ENCODE measurements at places on chromosomes 13 and 19.

DNA sequence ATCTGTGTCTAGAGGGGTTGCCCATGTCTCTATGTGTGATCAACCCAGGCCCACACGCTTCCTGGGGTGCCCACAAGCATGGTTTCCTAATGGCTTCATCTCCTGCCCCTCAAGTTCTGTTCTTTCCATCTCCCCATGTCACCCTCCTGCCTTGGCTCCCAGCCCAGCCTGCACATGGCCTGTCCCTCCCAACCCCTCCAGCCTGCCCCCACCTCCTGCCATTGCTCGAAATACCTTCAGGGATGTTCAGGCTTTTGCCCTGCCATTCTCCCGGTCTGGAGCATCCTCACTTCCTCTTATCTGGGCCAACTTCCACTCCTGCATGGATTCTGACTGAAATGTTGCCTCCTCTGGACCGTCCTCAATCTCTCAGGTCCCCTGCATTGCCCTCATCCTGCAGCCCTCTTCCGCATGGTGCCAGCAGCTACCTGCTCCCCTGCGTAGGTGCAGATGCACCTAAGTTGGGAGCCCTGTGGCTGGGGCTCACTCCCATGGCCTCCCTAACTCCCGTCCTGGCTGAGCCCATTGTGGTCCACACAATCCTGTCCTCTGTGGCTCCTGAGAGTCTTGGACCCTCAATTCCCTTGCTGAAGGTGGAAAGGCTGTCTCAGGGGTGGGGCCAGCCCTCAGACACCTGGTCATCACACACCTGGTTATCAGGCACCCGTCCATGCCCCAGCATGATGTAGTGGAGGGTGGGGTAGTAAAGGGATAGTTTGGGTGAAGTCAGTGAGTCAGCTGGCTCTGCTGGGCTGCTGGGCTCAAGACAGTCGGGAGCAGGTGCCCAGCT is 152.1 kb downstream of the URI1 start:
- DNase-seq = no peak

DNA sequence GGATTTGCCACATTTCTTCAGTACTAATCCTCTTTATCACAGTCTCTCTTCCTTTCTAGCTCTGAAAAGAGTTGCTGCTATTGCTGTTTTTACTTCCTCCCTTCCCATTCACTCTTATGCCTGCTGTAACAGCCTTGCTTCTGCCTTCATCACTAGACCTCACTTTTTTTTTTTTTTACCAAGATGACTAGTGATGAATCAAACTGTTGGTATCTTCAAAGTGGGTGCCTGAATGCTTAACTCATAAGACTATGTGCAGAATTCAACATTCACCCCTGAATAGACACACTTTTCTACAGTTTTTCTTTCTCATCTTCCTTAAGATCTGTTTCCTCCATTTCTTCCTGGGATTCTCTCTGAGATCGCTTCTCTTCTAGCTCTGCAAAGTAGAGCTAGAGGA is 217.2 kb upstream of the HTR2A start:
- DNase-seq = no peak

- DNase-seq = peak; percentile 8
These were observed 6.8 kb upstream of the ECH1 start for GRCh38 chr19:38838208-38838985.

- DNase-seq = peak; percentile 40
These were observed 44.8 kb downstream of the ANKRD10 start for GRCh38 chr13:110869805-110870706.

DNA sequence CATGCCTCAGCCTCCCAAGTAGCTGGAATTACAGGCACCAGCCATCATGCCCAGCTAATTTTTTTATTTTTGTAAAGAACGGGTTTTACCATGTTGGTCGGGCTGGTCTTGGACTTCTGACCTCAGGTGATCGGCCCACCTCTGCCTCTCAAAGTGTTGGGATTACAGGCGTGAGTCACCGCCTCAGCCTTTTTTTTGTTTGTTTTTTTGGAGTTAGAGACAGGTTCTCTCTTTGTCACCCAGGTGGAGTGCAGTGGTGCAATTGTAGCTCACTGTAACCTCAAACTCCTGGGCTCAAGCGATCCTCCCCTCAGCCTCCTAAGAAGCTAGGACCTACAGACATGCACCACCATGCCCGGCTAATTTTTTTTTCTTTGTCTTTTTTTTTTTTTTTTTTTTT is 15.6 kb upstream of the NOTCH3 start:
- no peak for DNase-seq

DNA sequence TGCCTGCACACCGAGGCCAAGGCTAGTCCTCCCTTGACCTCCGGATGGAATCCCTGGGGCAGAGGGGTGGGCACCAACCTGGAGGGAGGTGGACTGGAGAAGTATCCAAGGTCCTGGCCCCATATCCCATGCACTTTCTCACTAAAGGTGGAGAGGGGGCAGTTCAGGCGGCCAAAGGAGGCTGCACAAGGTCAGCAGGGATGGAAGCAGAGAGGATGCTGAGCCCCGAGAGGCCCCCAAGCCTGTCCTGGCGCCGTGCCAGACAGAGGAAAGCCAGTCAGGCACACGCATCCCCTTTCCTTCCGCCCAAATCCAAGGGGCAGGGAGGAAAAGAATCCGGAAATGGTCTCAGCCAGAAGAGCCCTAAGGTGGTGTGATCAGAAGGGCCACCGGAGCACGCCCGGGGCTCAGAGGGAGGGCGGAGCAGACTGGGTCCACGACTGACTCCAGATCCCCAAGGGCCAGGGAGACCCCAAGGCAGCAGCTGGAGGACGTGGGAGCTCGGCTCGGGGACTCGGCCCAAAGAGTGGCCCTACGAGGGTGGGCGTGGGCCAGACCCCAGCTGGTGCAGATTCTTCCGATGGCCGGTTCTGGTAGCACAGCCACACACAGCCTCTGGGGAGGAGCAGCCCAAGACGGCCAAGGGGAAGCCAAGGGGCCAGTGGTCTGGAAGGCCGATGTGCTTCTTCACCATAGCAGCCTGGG is 60.0 kb downstream of the MLLT1 start:
- DNase-seq = no peak

DNA sequence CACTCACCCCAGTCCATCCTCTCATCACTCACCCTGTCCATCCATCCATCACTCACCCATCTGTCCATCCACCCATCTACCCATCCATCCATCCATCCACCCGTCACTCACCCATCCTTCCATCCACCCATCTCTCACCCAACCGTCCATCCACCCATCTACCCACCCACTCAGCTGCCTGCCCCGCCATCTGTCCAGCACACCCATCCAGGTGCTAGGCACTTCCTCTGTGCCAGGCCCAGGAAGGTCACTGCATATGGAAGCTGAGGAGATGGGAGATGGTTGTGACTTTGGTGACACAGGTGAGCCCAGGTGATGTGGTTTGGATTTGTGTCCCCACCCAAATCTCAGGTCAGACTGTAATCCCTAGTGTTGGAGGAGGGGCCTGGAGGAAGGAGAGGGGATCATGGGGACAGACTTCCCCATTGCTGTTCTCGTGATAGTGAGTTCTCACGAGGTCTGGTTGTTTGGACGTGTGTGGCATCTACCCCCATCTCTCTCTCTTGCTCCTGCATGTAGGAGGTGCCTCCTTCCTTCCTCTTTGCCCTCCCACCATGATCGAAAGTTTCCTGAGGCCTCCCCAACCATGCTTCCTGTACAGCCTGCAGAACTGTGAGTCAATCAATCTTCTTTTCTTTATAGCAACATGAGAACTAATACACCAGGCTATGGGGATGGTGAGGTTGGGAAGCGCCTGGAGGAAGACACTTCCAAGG is 15.9 kb upstream of the C13orf46 start:
- no peak for DNase-seq

DNA sequence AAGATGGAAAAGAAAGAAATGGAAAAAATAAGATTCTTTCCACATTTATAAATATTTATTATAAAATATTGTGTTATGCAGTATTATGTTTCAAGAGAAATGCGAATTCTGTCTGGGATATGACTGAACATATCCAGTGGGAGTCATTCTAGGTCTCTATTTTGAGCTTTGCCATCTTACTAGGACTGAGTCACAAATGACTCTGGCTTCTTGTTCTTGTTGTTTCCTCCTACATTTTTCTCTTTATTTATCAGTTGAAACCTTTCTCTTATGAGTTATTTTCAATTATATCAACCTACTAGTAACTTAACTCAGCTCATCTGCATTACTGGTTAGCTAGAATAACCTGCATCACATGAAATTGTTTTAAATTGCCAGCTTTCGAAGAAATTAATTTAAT is 1247.3 kb downstream of the SLITRK1 start:
- no peak for DNase-seq

DNA sequence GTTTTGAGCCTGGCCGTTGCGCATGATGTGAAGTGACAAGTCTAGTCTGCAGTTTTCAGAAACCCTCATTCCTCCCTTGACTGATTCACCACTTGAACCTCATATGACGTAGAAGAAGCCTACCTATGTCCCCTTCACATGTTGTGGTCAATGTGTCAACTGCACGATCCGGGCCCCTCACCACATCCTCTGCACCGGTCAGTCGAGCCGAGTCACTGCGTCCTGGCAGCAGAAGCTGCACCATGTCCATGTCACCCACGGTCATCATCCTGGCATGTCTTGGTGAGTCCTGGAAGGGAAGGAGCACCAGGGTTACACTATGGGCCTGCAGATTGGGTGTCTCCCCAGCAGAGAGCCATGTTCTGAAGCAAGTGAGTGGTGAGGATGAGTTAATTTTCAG is at the start of gene KIR2DL4:
TSS of gene KIR2DL4 (plus strand) at position 201 of the 400 bp plus-strand sequence. CDS start at position 243, 42 bp downstream.
- DNase-seq = no peak

GRCh38 chr13:27004866-27005265 is 166.7 kb downstream of the USP12 start:
- DNase-seq = no peak

- DNase-seq = peak; percentile 36
These were observed 124.2 kb downstream of the LMO7 start for GRCh38 chr13:75760131-75761021.

- no peak for DNase-seq
These were observed at the start of gene POU4F1 for GRCh38 chr13:78603240-78603957. Gene POU4F1 (minus strand): TSS chr13:78603552. CDS start chr13:78603326, 226 bp downstream.

DNA sequence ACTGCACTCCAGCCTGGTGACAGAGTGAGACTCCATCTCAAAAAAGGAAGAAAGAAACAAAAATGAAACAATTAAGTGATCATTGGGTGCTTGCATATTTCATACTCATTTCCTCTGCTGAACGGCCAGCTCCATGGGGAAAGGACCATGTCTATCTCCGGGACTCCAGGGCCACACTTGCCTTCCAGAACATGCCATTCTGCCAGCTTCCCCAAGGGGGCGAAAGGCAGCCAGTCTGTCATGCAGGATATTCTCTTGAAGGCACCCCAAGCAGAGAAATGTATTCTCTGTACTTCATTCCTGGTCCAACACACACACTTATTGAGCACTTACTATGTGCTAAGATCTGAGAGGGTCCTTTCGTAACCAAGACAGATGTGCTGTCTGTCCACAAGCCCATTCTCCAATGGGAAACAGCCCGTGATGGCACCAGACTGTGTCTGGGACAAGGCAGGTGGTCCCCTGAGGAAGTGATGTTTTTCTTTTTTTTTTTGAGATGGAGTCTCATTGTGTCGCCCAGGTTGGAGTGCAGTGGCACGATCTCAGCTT is 10.2 kb upstream of the CARM1 start:
- DNase-seq = peak; percentile 37

- no peak for DNase-seq
These were observed 2.9 kb upstream of the KPTN start for GRCh38 chr19:47486900-47487299.

DNA sequence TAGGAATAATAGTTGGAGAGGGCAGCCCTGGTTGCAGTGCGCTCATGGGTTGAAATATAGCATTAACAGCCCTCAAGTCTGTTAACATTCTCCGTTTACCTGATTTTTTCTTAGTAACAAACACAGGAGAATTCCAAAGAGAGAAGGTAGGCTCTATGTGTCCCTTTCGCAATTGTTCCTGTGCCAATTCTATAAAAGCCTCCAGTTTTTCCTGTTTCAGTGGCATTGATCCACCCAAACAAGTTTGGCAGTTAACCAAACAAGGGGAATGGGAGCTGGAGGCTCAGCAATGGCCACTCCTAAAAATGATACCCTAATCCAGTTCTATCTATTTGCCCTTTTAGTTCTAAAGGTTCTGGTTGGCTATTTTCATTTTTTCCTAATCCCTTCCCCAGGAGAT is 151.6 kb downstream of the ZNF486 start:
- DNase-seq = no peak

GRCh38 chr19:49436381-49437017 is 4.8 kb downstream of the SLC17A7 start:
- DNase-seq = no peak

DNA sequence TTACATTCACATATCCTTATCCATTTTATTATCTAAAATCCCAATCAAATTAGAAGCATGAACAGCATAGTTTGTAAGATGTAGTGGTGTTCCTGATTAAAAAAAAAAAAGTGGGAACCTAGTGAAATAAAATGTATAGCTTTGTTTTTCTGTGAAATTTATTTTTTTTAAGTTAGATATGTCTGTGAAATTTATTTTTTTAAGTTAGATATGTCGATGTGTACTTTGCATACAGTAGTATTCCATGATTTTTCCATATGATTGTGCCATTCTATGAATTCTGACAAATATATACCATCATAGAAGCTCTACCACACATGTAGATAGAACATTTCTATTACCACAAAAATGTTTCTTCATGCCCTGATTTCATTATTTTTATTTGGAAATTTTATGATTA is 6.0 kb upstream of the MAB21L1 start:
- DNase-seq = no peak

- no peak for DNase-seq
These were observed 697.3 kb downstream of the PCDH9 start for GRCh38 chr13:66532845-66533244.

GRCh38 chr13:46553521-46553885 is 533 bp downstream of the LRCH1 start:
- no peak for DNase-seq

GRCh38 chr19:19215792-19216191 is 4.0 kb downstream of the NCAN start:
- no peak for DNase-seq

DNA sequence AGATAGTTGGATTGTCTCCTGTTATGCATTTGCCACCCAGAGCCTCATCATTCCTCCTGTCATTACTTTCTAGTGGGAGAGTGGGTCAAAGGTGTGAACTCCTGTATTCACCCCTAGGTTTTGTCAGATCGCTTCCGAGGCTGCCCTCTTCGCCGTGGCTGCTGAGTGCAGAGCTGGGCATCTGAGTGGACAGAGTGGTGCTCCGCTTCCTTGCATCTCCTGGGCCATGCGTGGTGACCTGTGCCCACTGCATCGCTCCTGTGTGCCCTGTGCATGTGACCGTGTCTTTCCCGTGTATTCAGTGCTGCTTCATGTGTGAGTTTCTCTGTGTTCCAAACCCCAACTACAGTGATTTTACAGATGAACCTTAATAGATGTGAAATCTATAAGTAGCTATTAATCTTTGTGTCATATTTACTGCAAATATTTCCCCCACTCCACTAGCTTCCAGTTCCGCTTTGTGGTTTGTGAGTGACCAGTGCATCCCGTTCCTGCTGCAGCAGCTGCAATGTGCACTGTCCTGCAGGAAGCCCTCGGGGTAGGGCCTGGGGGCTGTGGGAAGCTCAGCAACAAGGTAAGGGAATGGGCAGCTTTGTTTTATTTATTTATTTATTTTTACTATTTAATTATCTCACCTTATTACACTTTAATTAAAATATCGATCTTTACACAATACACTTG is 53.1 kb downstream of the C13orf46 start:
- no peak for DNase-seq

GRCh38 chr19:21491146-21491545 is 14.3 kb upstream of the ZNF429 start:
- DNase-seq = no peak
